ENCODE measurements at places on chromosomes 6 and 20.

- DNase-seq: peak; percentile 74
Observed at GRCh38 chr20:35284267-35284991, at the start of gene EIF6. TSS of gene EIF6 (minus strand) at chr20:35284772. CDS start at chr20:35284487, 285 bp downstream.

DNA sequence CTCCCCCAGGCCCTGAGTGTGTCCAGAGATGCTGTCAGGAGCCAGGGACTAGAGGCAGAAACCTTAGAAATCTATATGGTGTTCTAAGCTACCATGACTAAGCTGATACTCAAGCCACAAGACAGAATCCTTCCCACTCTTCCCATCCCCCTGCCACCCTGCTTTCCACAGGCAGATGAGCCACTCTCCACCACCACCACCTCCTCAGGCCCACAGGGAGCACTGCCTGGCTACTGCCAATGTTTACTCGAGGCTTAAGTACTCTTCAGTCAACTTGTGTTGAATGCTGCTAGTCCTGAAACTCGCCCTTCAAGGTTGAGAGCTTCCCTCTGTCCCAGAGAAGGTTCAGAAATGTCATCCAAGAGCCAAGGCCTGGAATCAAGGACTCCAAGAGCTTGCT is 56.2 kb downstream of the CENPW start:
- DNase-seq: no peak

DNA sequence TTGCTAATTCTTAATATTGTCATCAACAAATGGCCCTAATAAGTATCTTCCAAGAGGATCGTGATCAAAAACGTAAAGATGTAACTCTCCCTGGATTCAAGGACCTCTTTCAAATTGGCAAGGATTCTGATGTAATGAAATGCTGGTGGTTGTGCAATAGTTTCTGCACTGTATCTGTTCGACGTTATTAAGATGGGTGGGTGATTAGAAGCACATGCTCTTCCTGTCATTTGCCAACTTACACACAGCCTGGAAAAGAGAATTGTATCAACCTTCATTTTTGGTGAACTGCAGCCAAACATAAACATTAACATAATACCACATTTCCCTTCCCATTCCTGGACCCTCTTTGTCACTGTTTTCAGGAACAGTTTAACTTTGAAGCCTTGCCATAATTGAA is 9.8 kb downstream of the FOXQ1 start:
- DNase-seq: no peak

GRCh38 chr20:13771853-13772453 is 12.8 kb downstream of the ESF1 start:
- DNase-seq: peak; percentile 38

- no peak for DNase-seq
Observed at GRCh38 chr6:35036059-35036827, 104.9 kb downstream of the TCP11 start.

GRCh38 chr6:148323344-148323743 is 19.3 kb upstream of the SASH1 start:
- peak; percentile 92 for DNase-seq

DNA sequence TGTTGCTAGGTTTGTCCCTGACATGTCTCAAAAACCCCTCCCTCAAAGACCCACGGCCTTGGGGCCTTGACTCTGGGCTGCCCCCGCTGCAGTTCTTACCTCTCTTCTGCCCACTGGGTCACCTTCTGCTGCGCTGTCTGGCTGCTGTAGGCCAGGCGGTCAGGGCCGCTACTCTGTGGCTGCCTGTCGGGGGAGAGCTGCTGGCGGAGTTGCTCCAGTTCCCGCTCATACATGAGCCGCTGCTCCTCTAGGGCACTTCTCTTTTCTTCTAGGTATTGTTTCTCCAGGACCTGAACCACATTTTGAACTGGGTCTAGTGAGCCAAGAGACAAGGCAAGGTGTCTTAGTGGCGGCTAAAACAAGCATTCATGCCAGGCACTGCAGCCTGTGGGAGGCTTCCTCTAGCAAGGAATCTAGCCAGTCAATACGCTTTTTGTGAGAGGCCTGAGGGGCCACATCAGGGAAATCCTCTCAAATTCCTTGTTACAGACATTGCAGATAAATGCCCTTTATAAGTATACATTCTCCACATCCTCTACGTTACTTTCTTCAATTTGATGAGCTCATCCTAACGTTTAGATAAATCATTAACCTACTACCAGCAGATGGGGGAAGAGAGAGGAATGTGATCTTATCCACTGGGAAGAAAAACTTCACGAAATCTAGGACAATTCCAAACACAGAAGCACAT is 110.3 kb upstream of the NUP153 start:
- peak; percentile 74 for DNase-seq

GRCh38 chr20:32718749-32719348 is 24.4 kb downstream of the COMMD7 start:
- no peak for DNase-seq
